ENCODE measurements at places on chromosomes 12 and 14.

GRCh38 chr12:15334225-15334624 is 11.9 kb downstream of the PTPRO start:
- no peak for DNase-seq

DNA sequence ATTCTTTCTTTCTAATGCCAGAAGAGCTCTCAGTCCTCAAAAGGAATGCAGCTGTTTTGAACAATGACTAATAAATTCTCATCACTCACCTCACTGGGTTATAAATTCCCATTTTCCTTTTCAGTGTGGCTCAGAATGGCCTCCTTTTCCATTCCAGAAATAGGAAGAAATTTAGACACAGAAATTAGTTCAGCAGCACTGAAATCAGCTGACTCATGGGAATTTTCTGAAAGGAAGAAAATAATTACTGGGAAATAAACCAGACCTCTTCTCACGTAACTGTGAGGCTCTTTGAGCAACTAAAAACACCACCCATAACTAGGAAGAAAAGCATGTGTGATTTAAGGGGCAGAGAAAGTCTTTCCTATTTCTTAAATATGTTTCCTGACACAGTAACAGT is 23.8 kb downstream of the CD163 start:
- DNase-seq = no peak

DNA sequence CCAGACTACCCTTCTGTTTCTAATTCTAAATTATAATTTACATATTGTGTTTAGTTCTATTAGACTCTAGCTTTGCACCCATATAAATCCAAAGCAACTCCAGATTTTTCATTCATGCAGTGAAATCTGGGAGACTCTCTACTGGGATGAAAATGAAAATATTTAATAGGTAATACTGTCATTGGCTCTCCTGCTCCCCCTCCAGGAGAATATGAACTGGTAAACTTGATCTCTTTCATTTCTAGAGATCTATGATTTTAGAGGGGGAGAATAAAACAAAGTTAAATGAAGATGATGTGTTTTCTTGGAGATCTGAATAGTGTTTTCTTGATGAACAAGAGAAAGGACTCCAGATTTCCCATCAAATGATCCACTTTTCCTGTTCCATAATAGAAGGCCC is 104.3 kb upstream of the TMCC3 start:
- no peak for DNase-seq

DNA sequence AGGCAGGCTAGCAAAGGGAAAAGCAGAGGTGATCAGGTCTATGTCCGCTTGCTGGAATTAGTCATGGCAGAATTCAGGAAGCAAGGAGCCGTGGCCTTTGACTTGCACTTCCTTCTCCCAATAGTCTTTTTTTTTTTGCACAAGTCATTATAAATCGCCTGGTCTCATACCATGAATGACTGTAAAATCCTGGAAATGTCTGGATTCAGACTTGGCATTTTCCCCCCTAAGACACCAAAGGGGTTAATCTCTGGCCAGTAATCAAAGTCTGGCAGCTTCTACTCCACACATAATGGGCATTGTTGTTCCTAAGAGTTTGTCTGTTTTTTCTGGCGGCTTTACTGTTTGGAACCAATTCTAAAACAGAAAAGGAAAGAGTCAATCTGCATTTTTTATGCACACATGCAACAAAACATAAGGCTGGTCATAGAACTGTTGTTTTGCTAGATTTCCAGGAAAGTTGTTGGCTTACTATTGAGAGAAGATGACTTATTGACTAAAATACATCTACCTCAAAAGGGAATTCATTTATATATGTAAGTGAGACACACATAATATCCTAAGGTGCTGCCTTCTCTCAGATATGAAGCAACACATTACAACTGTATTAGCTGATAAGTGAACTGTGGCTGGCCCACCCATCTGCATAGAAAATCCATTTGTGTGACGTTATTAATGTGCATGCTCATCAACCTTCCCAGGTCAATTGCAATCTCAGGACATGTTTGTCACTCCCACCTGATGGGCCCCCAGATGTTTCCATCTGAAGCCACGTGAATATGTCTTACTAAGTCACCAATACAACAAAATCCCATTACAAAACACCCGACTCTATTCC is 157.3 kb downstream of the BTG1 start:
- no peak for DNase-seq

DNA sequence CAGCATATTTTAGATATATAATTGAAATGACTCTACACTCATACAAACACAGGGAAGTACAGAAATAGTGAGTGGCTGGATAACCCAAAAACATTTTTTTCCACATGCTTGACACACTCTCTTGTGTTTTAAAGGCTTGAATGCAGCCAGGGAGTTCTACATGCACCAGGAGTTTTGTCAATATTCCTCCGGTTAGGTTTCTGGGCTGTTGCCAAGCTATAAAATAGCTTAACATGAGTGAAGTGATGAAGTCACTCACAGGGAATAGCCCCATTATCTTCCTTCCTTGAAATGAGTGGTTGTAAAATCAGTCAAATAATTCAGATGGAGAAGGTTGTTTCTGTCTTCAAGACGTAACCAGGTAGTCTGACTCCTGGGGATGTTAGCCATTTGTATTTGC is 582.7 kb downstream of the SLC6A15 start:
- DNase-seq = no peak

- no peak for DNase-seq
Measured at GRCh38 chr12:89890161-89890560, 181.5 kb upstream of the ATP2B1 start.

- DNase-seq = no peak
Measured at GRCh38 chr12:49330032-49330619, 6.9 kb downstream of the C1QL4 start.

DNA sequence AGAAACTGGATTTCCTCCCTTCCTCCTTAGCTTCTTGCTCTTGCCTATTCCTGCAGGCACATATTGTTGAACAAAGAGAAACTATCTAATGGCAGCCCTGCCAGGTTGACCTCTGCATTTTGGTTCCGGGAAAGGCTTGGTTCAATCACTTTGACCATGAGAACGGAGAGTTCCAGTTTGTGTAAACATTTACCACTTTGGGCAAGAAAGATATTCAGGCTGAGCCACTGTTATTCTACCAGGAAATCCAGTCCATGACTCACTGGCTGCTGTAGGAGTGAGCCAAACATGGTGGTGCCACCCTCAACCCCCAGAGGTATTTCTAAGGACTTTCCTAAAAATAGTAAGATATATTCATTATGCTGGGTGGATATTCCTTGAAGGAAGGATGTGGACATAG is 242.2 kb upstream of the OR4E1 start:
- no peak for DNase-seq

DNA sequence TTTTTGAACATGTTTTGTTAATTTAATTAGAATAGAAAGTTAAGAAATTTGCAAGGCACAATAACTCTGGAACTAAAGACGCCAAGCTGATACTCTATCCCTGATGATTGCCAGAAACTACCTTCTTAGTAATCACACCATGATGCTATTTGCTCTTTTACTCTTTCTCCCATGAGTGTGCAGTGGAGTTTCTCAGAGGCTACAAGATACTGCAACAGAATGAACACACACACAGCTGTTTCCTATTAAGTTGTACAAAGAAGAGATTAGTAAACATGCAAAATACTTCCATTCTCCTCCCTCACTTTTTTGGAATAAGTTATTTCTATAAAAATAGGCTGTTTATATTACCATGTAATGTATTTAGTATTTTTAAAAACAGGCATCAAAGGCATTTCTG is 1367.5 kb downstream of the AACS start:
- DNase-seq = no peak

- no peak for DNase-seq
Measured at GRCh38 chr12:107967170-107967569, 161.9 kb upstream of the WSCD2 start.

- no peak for DNase-seq
Measured at GRCh38 chr14:89215114-89215513, 201.9 kb downstream of the FOXN3 start.

DNA sequence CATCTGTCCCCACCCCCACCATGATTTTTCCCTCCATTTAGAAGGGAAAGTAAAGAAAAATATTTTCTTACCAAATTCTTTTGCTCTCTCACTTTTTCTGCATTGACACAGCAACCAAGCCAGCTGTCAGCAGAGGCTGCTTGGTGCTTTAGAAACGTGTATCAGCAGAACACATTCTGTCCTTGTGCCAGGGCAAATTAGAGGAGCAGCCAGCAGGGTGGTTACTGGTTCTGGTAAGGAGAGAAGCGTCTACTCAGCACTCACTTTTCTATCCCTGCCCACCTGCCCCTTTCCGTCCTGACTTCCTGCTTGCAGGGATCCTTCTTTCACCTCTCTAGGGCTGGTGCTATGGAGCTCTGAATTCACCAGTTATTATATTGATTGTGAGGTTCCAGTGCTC is 327.5 kb upstream of the PDE3A start:
- peak; percentile 50 for DNase-seq

DNA sequence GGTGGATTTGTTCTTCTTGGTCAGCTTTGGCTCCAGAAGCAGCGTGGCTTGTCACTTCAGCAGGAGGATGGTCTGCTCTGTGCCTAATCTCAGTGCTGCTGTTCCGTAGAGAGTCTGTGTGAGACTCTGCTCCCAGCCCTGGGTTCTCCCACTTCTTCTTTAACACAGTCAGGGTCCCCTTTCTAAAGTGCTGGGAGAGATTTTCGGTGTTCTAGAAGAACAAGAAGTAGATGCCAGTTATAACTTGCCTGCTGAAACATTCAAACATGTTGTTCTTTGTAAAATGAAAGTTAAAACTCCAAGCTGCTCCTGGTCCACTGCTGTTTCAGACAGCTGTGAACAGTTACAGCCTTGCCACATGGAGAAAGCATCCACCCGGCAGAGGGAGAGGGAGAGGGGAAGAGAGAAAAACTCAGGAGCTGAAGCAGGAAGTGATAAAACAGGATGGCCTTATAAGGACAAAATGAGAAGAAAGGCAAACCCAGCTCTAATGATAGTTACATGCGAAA is 55.2 kb upstream of the CERS5 start:
- peak; percentile 87 for DNase-seq

GRCh38 chr12:52023976-52024688 is 17.4 kb downstream of the TAMALIN start:
- no peak for DNase-seq

DNA sequence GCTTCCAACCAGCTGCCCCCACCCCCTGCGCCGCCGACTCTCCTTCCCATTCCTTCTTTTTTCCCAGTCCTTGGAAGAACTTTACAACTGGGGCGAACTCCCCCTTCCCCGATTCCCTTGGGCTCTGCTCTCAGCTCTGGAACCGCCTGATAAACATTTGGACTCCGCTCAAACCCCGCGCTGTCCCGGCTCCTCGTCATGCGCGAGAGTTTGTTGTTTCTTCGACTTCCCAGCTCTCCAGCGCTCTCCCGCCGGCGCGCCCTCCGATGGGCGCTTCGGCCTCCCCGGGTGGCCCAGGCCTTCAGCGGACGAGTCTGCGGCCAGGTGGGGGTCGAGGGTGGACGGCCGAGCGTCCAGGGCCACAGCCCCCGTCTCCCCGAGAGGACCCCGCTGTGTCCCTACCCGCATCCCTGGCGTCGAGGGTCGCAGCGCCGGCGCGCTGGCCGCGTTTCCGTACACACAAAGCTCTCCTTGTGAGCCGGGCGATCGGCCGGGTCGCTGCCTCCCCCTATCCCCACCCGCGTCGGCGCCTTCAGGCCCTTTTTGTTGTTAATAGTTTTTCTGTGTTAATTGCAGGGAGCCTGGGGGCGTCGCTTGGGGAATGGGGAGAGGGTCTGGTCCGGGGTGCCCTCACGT is 847 bp downstream of the MMP14 start:
- DNase-seq = peak; percentile 80

GRCh38 chr12:12684375-12685106 is 11.4 kb downstream of the GPR19 start:
- peak; percentile 95 for DNase-seq

DNA sequence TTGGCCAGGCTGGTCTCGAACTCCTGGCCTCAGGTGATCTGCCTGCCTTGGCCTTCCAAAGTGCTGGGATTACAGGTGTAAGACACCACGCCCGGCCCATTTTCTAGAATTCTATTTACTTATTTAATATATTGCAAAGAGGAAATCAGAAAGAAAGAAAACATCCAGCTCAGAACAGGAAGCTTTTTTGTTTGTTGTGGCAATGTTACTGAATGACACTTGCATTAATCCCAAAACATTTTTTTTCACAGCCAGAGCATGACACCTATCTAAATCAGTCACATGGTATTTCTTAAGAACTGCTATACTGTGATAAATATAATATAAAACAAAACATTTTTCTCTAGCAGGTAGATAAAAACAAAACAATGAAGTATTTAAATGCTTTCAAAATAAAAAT is 12.6 kb downstream of the CFL2 start:
- no peak for DNase-seq

GRCh38 chr14:91927191-91927590 is 20.3 kb downstream of the FBLN5 start:
- no peak for DNase-seq

DNA sequence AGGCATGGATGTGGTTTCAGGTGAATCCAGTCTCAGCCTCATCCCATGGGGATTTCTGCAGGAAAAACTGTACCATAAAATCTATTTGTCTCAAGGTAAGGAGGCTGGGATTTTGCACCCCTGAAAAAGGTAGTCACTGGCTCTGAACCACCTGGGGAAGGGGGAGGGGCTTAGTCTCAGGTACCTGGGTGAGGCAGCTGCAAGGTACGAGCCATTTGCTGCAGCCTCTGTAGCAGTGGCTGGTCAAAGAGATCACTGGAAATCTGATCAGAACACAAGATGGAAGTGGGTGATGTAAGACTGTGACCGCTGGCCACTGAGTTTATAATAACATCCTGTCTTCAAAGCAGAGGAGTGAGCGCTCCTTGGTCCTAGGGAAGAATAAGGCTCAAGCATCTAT is 209.9 kb upstream of the NOS1 start:
- DNase-seq = no peak

GRCh38 chr14:74562515-74563232 is 49.4 kb downstream of the LTBP2 start:
- DNase-seq = peak; percentile 65

- DNase-seq = peak; percentile 89
Measured at GRCh38 chr12:53676656-53677015, 753 bp upstream of the ATP5MC2 start.

DNA sequence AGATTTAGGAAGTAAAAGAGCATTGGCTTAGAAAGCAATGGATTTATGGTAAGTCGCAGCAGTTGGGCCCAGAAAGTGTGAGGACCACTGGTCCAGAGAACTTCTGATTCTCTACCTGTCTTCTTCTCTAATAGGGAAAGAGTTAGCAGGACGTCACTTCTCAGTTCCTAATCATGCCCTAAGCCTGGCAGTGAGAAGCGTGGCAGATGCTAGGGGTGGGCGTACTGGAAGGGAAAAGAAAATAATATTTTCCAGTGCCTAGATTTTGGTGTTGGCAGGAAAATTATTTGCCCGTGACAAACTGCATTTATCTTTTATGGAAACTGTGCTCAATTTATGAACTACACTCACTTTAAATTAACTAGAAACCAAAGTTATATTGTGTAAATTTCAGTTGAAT is 212.3 kb downstream of the PPFIA2 start:
- no peak for DNase-seq

DNA sequence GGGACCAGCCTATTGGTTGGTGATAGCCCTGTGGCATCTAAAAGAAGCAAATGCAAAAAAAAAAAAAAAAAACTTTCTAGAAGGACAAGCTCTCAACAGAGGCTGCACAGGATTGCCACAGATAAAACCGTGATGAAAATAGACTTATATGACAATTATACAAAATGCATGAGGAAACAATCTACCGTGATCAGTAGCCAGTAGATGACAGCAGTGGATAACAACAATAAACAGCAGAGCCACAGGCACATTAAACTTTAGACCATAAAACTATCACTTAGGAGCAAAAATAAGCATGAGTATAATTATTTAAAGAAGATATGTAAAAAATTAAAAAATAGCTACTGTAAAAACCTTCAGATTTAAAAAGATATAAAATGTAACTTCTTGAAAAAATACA is 183.5 kb upstream of the ABCD2 start:
- DNase-seq = no peak

GRCh38 chr14:81633496-81633895 is 99.8 kb upstream of the SEL1L start:
- DNase-seq = no peak
